ENCODE measurements at places on chromosomes 7 and 10.

- no peak for ATAC-seq
Measured at GRCh38 chr10:114957122-114957521, 19.1 kb downstream of the TRUB1 start.

- peak; percentile 78 for ATAC-seq
Measured at GRCh38 chr7:44678471-44679179, 70.0 kb upstream of the ZMIZ2 start.

GRCh38 chr7:8314566-8314965 is 52.6 kb upstream of the ICA1 start:
- no peak for ATAC-seq

DNA sequence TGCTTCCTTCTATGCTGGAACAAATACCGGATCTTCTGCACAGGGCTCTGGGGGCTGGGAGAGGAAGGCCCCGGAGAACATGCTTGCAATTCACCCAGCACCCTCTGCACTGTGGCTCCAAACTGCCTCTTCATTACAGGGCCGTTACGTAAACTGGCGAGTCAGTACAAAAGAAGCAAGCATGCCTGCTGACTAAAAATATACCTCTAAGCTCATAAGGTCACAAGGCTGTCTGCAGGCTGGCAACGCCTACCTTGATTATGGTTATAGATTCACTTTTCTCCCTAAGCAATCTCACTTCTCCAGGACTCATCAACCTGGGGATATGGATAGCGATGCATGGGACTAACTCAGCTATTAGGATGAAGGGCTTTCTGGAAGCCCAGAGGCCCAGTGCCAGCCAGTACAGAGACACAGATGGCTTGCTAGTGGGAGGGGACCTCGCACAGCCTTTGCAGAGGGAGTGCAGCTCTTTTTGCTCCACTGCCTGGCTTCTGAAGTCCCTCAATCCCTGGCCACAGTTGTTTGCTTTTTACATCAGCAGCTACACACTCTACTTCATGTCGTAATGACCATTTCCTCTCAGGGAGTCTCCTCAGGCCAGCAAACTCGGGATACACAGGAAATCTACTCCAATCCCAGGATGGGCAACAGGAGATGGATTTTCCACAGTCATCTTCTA is 96.1 kb downstream of the SH3PXD2A start:
- ATAC-seq, result peak; percentile 75

DNA sequence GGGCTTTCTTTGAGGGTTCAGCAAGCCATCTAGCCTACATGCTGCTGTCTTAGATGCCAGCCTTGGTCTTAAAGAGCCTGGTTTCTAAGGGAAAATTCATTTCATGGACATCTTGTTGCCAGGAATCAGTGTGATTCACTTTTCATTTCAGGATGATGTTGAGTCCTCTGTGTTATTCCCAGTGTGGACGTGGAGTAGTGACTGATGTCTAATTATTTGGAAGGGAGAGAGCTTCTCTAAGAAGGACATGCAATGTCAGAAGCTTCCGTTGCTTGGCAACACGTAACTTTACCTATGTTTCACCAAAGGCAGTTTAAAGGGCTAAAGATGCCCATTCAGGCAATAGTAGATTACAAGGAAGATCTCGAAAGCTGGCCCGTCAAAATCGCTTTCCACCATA is 89.0 kb downstream of the PTPRE start:
- ATAC-seq, result no peak

DNA sequence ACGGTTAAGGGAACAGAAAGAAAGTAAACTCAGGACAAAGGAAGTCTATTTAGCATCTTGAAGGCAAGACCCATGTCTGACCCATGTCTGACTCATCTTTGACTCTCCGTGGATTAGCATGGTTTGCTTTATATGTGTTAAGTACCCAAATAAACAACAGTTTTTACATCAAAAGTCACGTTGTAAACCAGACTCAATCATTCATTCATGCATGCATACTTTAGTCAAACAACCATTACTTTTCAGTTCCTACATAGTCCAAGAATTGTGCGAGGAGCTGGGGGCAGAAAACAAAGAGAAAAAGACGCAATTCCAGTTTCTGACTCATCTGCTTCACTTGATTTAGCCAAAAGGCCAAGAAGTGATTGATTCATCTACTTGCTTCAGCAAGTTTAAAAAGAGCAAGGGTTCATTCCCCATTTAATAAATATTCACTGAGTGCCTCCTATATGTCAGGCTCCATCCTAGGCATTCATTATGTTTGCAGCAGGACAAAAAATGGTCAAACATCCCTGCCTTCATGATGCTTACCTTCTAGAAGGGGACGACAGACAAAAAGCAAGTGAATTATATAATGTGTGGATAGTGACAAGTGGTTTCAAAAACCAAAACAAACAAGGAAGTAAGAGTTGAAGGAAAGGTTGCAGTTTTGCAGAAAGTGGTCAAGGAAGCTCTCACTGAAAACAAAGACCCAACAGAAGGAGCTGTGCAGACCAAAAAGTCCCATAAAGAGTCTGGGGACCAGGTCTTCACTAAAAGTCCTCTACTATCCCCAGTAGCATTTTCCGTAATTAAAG is 116.2 kb downstream of the FAM107B start:
- no peak for ATAC-seq

DNA sequence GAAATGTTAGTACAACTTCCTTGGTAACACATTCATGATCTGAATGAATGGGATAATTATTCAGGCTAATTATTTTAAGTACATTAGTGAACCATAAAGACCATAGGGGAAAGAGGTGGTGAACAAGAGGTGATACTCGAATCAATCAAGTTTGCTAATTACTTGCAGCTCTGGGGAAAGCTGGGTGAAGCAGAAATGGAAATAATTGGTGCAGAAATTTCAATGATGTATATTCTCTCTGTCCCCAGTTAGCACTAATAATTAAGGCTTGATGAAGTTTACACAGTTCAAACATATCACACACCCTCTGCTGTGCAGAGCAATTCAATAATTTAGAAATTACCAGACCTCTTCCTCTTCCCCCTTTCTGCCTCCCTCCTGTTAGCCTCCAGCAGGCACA is 49.4 kb upstream of the OPALIN start:
- no peak for ATAC-seq

DNA sequence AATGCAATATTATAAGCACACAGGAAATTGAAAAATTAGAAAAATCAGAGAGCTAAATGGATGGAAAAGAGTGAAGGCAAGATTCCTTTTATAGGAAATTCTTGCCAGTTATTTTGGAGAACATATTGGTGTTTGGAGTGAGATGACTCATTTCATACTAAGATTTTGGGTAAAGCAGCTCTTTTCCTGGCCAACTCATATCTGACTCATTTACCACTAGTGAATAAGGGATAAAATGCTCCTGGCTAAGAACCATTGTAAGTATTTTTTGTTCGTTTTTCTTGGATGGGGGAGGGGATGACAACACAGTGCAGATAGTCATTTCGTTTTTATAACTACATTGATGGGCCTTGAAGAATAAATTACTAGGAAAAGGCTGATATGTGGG is 139.3 kb downstream of the TWIST1 start:
- peak; percentile 43 for ATAC-seq

- no peak for ATAC-seq
Measured at GRCh38 chr7:91169830-91170191, 94.4 kb upstream of the FZD1 start.

DNA sequence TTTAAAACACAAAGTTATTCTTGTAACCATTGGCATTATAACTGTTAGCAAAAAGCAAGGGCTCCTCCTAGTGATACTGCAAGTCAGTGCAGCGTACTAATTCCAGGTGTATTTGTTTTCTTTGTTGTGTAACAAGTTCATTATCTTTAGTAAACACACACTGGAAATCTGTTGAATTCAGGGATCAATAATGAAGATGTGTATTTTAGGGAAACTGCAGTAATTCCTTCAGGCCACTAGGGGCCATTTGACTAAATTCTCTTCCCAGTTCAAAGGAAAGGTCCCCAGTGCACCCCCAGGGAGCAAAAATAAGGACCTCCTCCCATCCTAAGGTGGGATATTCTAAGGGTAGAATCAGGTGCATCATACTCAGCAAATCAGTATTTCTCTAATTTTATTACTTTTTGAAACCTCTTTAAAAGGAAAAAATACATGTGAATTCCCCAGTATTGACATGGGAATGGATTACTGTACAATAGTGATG is 158.6 kb upstream of the LYZL1 start:
- no peak for ATAC-seq

- no peak for ATAC-seq
Measured at GRCh38 chr7:70040970-70041766, 442.9 kb downstream of the AUTS2 start.

DNA sequence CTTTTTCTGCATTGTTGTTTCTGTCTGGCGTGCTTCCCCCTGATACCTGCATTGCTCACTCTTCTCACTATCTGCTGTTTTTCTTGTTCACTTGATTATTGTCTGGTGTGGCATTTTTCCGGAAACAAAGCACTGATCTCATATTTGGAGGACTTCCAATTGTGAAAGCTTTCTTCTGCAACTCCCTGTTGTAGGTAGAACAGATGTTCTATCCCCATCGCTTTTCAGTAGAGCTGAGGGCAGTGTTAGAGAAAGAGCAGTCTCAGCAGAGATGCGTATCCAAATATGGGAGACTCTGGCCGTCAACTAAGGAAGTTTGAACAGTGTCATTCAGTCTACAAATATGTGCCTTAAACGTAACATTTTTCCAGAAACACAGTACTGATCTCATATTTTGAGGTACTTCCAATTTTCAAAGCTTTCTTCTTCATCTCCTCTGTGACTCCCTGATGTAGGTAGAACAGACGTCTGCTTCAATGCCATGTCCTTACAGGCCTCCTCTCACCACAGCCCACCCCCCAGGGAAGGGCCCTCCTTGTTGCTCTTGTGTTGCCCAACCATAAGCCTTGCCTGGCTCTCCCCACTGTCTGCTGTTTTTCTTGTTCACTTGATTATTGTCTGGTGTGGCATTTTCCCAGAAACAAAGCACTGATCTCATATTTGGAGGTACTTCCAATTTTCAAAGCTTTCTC is 27.1 kb upstream of the GJD4 start:
- ATAC-seq, result no peak

- no peak for ATAC-seq
Measured at GRCh38 chr10:34699904-34700517, 115.1 kb downstream of the PARD3 start.

- no peak for ATAC-seq
Measured at GRCh38 chr10:57535306-57535705, 732.4 kb downstream of the IPMK start.

- no peak for ATAC-seq
Measured at GRCh38 chr7:101620395-101620794, 8.7 kb downstream of the MYL10 start.

DNA sequence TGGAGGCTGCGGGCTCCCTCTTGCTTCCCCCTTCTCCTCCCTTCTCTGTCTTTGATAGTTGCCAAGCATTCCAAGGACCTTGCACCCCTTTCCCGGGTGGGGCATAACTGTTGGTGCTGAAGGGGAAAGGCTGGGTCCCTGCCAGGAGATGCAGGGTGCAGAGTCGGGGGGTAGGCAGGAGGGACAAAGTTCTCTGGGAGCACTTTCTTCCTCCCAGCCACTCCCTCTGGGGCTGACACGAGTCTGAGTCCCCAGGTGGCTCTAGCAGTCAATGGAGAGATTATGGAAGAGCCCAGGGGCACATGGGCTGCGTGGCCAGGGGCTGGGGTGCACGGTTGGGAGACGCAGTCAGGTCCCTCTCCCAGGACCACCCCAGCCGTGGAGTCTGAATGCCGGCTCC is 2.1 kb downstream of the CLDN15 start:
- no peak for ATAC-seq

DNA sequence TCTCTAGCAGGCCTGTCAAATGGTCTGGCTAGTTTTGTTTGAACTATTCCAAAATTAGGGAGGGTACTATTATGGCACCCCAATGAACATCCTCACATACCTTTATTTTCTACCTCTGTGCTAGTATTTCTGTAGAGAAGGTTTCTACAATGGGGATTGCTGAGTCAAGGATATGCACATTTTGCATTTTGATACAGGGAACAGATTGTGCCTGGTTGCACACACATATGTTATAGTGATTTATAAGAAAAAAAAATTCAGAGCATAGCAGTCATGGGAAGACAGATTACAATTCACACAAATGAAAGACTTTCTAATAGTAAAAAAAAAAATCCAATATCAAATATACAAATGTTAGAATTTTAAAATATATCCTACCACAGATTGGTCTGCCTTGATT is 14.1 kb upstream of the NRBF2 start:
- ATAC-seq, result no peak

- ATAC-seq, result no peak
Measured at GRCh38 chr10:31619531-31620061, 300.6 kb downstream of the ZEB1 start.

DNA sequence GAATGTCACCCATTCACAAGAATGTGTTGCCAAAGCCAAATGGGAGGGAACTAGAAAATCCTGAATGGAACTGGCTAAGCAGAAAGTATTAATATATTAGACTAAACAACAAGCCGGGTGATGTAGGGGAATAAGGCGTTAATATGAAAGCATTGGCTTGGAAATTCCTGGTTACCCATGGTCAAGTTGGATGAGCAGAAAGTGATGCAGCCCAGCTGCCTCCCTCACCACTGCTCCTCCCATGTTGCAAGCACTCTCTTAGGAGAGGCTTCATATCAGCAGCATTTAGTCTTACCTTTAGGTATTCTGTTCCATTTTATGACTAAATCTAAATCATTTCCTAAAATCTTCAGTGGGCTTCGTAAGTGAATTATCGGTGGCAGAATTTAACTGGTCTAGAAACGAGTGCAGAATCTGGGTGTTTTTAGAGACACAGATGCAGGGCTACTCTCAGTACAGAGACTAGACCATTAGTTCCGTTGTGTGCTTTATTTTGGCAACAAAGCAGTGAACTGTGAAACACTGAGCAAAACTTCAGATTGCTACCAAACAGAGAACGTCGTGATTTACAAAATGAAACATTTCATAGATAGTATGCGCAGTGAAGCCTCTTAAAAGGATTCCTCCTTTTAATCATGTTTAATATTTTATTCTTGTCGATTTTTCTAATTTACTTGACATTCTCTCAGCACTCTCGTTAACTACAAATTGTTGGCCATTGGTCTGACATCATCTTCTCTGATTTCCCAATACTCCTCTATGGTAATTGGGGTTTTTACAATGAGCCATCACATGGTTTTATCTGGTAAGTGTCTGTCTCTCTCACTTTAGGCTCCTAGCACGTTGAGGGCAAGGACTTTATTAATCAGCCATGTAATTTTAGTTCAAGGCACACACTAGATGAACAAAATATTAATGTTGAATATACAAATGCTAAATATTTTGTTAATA is 22.0 kb upstream of the HGF start:
- peak; percentile 60 for ATAC-seq

DNA sequence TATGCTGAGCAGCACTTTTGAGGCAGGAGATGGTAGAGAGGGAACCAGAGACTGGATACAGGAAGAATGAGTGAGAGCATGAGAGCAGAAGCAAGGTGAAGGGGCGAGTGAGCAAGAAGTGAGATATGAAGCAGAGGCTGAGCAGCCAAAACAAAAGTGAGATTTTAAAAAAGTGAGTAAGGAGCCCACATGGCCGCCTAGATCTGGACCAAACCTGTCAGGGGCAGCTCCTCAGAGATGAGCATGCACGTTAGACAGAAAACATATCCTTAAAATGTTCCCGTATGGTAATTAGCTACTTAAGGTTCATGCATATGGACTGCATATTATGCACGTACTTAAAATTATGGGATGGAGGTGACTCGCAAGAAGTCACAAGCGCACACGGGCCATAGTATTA is 22.5 kb downstream of the TMEM176A start:
- ATAC-seq, result no peak

GRCh38 chr10:65024886-65025285 is 1503.7 kb downstream of the REEP3 start:
- ATAC-seq, result no peak

GRCh38 chr7:11427686-11428273 is 404.2 kb downstream of the THSD7A start:
- no peak for ATAC-seq
